ENCODE measurements at places on chromosomes 7 and 10. TPM values are rescaled to one million over a fixed set of nuclear protein-coding genes. Genes with fewer than 3 reads are reported as not detected.

LIPJ gene
- not detected for total RNA-seq

AKR1C4 gene
- not detected for total RNA-seq

NODAL gene
- total RNA-seq, result not detected

EN2 gene
- not detected for total RNA-seq

RASA4B gene
- 10.1 TPM for total RNA-seq

ZNF488 gene
- under 0.01 TPM for total RNA-seq

MMS19 gene
- total RNA-seq, result 102 TPM

KLF14 gene
- total RNA-seq, result not detected

TLX1 gene
- total RNA-seq, result not detected

HOXA7 gene
- total RNA-seq, result 2.9 TPM

NACAD gene
- 1.9 TPM for total RNA-seq

CROT gene
- 4.2 TPM for total RNA-seq

FAM25C gene
- total RNA-seq, result not detected

ANKRD30A gene
- not detected for total RNA-seq

MMRN2 gene
- 465 TPM for total RNA-seq

RALA gene
- total RNA-seq, result 49.4 TPM

FAM13C gene
- 16.7 TPM for total RNA-seq

WNT8B gene
- total RNA-seq, result not detected

GHRHR gene
- not detected for total RNA-seq

UPK3BL2 gene
- total RNA-seq, result 2.3 TPM

LMTK2 gene
- 13.3 TPM for total RNA-seq

CALCR gene
- not detected for total RNA-seq

FOXP2 gene
- 11.4 TPM for total RNA-seq

PNPLA8 gene
- total RNA-seq, result 39.7 TPM

RET gene
- 1.0 TPM for total RNA-seq

TMEM273 gene
- 49.9 TPM for total RNA-seq

SNX10 gene
- 9.4 TPM for total RNA-seq

LIPN gene
- not detected for total RNA-seq

Measured in dermis blood vessel endothelial cell (primary cell).